ENCODE measurements at places on chromosomes 5 and 9. TPM values are rescaled to one million over a fixed set of nuclear protein-coding genes. Genes with fewer than 3 reads are reported as not detected.
A peak's percentile ranks its signal among the peaks of the same experiment; 100 is the strongest.

The FAM78A gene
- total RNA-seq, result 23.0 TPM

The CNTFR gene
- total RNA-seq, result 22.1 TPM

The PCDHA11 gene
- total RNA-seq, result 0.09 TPM

The DBH gene
- total RNA-seq, result not detected

The PLK2 gene
- total RNA-seq, result 103 TPM

The CMBL gene
- 24.1 TPM for total RNA-seq

The NR4A3 gene
- 0.58 TPM for total RNA-seq

The HRH2 gene
- total RNA-seq, result 0.35 TPM

The CAMLG gene
- total RNA-seq, result 40.7 TPM

The FBN2 gene
- total RNA-seq, result 110 TPM

The IL9 gene
- not detected for total RNA-seq

The PLAC8L1 gene
- 0.18 TPM for total RNA-seq

The LTC4S gene
- 2.3 TPM for total RNA-seq

DNA sequence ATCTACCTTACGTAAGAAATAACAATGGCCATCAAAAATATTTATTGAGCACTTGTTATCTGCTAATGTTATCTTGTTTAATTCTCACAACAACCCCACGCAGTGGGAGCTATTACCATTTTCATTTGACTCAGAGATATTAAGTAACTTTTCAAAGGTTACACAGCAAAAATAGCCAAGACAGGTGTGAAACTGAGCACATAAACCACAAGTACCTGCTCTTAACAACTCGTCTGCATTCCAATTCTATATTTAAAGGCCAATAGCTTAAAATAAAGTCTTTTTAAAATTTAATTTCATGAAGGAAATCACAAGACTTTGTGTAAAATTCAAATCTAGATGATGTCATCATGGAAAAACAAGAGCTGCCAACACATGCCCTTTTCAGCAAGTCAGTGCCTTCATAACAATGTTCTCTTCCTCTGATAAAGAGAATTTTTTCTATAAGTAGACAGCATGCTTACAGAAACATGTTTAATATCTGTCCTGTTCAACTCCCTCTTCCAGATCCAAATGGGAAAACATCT lies 111.6 kb downstream of the MED10 start:
- DNase-seq, result no peak

DNA sequence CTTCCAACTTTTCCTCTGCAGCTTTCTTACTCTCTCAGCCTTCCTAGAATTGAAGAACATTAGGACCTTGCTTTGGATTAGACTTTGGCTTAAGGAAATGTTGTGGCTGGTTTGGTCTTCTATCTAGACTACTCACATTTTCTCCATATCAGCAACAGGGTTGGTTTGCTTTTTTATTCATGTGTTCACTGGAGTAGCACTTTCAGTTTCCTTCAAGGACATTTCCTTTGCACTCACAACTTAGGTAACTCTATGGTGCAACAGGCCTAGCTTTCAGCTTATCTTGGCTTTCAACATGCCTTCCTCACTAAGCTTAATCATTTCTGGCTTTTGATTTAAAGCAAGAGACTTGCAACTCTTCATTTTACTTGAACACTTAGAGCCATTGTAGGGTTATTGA lies 153.1 kb downstream of the CCDC192 start:
- DNase-seq, result no peak

GRCh38 chr9:106682420-106682819 lies 180.5 kb upstream of the ZNF462 start:
- no peak for DNase-seq

GRCh38 chr5:140391732-140392131 lies 9.9 kb upstream of the ANKHD1 start:
- no peak for DNase-seq

- DNase-seq, result no peak
Observed at GRCh38 chr9:107896544-107896943, 407.0 kb upstream of the KLF4 start.

DNA sequence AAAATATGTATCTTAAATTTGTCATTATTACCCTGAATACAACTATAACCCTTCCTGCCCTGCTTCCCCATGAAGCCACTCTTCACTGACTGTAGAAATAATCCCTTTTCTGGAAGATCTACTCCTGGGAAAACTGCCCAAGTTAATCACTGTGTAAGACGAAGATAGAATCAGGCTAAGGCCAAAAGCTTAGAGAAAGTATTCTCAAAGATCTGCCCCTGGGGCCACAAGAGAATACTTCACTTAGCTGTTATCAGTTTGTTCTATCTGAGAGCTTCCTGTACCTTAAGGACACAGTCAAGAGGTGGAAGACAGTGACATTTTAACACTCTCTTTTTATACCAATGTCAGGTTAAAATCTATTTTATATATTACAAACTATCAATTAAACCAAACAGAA lies 33.8 kb downstream of the RNF145 start:
- peak; percentile 50 for DNase-seq

DNA sequence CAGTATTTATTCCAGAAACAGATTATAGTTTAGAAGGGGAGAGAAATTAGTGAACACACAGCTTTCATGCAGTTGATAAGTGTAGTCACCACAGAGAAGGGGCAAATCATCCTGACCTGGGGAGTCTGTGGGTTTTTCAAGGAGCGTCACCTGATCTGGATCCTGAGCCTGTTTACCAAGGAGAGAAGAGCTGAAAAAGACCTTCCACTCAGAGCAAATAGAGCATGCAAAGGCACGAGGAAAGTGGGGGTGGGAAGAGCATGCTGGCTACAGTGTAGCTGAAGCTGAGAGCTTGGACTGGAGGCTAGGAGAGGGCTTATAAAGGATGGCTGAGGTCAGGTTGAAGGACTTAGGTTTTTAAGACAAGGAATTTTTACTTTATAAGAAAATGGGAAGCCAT lies 30.4 kb downstream of the ACO1 start:
- DNase-seq, result no peak

- DNase-seq, result peak; percentile 3
Observed at GRCh38 chr9:28961623-28962022, 1388.3 kb upstream of the C9orf72 start.

- no peak for DNase-seq
Observed at GRCh38 chr5:137119321-137119720, 379.8 kb downstream of the SPOCK1 start.

GRCh38 chr9:86885232-86885631 lies 62.1 kb downstream of the GAS1 start:
- DNase-seq, result no peak

DNA sequence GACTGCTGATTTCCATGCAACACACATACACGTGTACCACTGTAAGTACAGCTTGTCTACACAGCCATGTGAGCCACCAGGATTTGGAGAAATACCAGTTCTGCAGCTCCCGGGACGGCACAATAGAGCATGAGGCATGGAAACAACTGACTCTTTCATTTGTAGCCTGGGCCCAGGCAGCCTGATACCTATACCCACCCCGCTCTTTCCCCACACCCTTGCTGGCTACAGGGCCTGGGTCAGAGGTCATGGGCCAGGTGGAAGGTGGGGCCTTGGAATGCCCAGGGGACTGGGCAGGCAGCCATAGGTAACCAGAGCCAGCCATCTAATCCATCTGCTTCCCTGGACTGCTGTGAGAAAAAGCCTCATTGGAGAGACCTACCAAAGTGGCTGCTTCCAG lies 39.0 kb upstream of the ZSWIM6 start:
- no peak for DNase-seq

DNA sequence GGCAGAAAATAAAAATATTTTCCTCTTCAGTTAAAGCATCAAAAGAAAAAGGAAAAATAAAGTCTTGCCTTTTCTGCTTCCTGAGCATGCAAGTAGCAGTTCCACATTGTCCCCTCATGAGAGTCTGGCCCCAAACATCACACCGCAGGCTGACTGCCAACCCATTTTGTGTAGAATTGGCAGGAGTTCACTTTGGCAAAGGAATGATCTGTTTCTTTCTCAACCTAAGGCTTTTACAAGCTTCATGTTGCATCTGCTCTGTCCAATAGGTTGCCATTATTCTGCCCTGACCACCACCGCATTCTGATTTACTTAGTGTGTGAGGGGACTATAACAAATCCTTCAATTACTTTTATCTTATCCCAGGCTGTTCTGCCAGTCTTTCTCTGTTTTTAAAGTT lies 249.5 kb downstream of the ISL1 start:
- DNase-seq, result peak; percentile 72

GRCh38 chr5:42360616-42361314 lies 62.5 kb upstream of the GHR start:
- no peak for DNase-seq

GRCh38 chr9:89497978-89498851 lies at the start of gene SEMA4D:
Gene SEMA4D, minus strand, starts transcription at chr9:89498113. Its CDS starts 92,657 bp downstream, at chr9:89405456.
- peak; percentile 90 for DNase-seq

DNA sequence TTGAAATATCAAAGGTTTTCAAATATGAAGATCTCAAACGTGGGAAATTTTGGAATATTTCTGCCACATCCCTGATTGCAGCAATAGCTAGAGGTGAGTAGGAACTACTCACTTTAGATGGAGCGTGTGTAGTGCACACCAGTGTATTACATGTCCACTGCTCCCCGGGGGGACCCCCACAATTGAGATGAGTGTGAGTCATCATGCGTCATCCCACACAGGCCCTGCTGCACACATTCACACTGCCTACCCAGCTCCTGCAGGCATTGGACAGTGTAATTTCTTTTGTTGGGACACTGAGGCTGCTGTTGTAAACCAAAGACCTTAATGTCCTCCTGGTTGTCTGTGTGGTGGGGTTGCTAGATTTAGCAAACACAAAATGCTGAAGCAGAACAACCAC lies 280.0 kb downstream of the GAS1 start:
- no peak for DNase-seq

- no peak for DNase-seq
Observed at GRCh38 chr5:157390133-157390532, 69.9 kb upstream of the NIPAL4 start.

DNA sequence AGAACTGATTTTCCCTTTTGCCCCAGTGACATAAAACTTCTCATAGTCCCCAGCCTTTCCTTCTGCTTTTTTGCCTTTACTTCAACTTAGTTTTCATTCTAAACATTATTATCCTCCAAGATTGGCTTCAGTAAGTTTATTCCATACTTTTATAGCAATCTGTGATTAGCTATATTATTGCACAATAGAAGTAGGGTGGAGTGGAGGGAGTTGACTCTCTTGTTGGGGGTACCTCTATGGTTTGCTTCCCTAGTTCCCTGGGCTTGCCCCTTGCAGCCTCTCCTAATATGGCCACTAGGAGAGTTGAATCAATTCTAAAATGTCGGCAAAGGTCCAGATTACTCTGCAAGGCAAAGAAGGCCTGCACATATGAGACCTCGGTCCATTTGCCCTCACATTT lies 36.4 kb upstream of the TYRP1 start:
- DNase-seq, result no peak

- DNase-seq, result no peak
Observed at GRCh38 chr9:95629585-95629984, 112.8 kb upstream of the PTCH1 start.

GRCh38 chr9:70044490-70045307 lies 1.1 kb downstream of the MAMDC2 start:
- peak; percentile 25 for DNase-seq

GRCh38 chr5:176407456-176408251 lies 8.7 kb downstream of the CLTB start:
- DNase-seq, result peak; percentile 77

- peak; percentile 40 for DNase-seq
Observed at GRCh38 chr9:114395334-114395617, 7.5 kb upstream of the AKNA start.

- DNase-seq, result peak; percentile 74
Observed at GRCh38 chr9:7823651-7824050, 24.1 kb upstream of the DMAC1 start.

GRCh38 chr9:99852617-99853016 lies 30.9 kb downstream of the NR4A3 start:
- DNase-seq, result no peak

DNA sequence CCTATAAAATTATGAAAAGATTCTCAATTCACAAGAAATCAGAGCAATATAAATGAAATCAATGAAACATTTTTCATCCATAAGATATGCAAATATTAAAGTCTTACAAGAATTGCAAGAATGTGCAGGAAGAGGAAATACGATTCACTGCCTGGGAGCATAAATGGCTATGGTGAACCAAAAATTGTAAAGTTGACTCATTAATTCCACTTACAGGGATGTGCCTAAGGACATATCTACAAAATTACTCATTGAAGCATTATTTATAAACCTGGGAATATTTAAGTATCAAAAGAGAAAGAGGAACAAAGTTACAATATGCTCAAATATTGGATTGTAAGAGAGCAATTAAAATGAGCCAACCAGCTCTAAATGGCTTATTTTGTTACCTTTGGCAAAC lies 6.9 kb upstream of the NIPSNAP3A start:
- DNase-seq, result no peak

DNA sequence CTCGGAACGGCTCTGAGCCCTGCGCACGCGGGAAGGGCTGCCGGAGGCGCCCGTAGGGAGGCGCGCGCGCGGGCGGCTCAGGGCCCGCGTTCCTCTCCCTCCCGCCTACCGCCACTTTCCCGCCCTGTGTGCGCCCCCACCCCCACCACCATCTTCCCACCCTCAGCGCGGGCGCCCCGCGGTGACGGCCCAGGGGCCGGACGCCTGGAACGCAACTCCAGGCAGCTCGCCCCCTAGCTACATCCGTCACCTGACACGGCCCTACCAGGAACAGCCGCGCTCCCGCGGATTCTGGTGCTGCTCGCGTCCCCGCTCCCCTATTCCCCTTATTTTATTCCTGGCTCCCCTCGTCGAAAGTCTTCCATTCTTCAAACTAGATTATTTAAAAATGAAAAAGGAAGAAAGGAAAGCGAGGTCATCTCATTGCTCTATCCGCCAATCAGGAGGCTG lies at the start of gene CDKN2B-AS1:
TSS of gene CDKN2B-AS1 (plus strand) at position 236 of the 450 bp plus-strand sequence.
- DNase-seq, result peak; percentile 59

GRCh38 chr5:93603078-93603792 lies 20.2 kb downstream of the NR2F1 start:
- DNase-seq, result no peak

- DNase-seq, result no peak
Observed at GRCh38 chr5:148909040-148909439, 82.6 kb downstream of the ADRB2 start.

DNA sequence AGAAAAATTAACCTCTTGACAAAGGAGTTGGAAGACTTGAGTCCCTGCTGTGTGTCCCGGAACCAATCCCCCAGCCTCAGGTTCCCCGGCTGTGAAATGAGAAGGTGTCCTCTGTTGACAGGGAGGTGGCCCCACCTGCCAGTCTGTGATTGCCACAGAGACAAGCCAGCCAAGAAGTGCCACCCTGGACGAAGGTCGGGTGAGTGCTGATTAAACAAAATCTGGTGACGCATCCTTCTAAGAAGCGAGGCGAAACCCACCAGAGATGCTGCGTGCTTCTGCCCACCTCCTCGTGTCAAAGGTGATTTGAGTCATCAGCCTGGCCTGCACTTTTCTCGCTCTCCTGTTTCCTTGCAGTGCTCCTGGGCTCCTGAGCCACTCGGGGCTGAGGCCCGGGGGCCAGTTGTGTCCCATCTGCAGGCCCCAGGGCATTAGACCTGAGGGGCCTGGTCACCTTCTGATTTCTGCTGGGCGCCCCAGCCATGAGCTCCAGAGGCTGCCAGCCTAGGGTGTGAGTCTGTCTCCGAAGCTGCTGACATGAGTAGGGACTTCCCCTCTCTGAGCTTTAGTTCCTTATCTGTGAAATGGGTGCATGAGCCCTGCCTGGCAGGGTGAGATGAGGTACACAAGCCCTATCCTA lies 28.7 kb downstream of the NEK6 start:
- DNase-seq, result no peak

Measured in muscle of leg (tissue), 16 donors.